ENCODE measurements at places on chromosomes 2 and 18. TPM values are rescaled to one million over a fixed set of nuclear protein-coding genes. Genes with fewer than 3 reads are reported as not detected.

Gene DYNAP
- total RNA-seq = not detected

Gene ABCG8
- not detected for total RNA-seq

Gene UNC50
- 50.8 TPM for total RNA-seq

Gene NYAP2
- total RNA-seq = not detected

Gene RBMS1
- total RNA-seq = 86.3 TPM

Gene ACMSD
- under 0.01 TPM for total RNA-seq

Gene CAPN14
- total RNA-seq = under 0.01 TPM

Gene ALKAL2
- total RNA-seq = not detected

Gene ARID5A
- total RNA-seq = 4.7 TPM

Gene CPO
- total RNA-seq = 0.09 TPM

Gene CERKL
- not detected for total RNA-seq

Gene UGT1A10
- total RNA-seq = 0.83 TPM

Gene STK39
- total RNA-seq = 9.9 TPM

Gene LRRC30
- total RNA-seq = not detected
